OCI-M1 (cell line): ENCODE measurements at places on chromosomes 4 and X.

GRCh38 chr4:71553605-71554004 lies 214.8 kb downstream of the SLC4A4 start:
- peak; percentile 50 for DNase-seq

DNA sequence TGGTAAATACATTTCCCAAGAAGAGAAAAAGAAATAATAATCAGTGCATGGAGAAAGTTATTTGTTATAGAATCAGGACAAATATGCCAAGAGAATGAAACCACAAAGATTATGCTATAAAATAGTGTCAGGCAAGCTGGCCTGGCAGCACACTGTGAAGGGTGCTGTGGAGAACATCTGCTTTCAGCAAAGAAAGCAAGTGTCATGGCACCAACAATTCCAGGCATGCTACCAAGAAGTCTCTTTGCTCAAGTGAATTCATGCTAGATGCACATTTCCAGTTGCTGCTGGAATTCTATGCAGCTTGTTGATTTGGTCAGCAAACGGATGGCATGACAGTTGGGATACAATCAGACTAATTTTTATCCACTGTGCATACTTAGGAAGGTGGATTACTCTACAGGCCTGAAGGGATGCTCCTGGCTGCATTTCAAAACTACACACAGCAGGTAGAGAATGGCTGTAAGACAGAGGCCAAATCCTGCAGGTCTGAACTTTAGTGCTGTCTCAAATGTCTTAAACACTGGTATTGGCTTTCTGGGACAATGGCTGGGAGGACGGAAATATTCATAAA lies 154.6 kb upstream of the FAT1 start:
- DNase-seq = no peak

GRCh38 chrX:53281963-53282695 lies 745 bp upstream of the IQSEC2 start:
- no peak for DNase-seq

DNA sequence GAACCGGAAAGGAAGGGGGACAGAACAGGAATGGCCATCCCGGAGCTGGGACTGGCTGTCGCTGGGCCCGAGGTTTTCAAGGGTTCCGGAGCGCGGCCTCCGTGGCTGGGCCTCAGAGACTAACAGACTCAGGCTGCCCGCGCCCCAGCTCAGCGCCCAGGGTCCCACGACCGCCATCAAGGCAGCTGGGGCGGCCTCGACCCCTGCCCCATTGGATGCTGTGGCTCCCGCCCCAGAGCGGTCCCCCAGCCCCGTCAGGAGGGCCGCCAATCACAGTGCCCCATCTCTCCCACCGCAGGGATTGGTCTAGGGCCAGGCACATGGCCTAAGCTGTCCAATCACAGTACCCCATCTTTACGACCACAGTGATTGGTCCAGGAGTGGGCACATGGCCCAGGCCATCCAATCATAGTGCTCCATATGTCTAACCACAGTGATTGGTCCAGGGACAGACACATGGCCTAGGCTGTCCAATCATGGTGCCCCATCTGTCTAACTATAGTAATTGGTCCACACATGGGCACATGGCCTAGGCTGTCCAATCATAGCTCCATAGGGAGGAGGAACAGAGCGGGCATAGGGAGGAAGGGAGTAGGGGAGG lies 105.3 kb upstream of the NKX1-1 start:
- peak; percentile 36 for DNase-seq

DNA sequence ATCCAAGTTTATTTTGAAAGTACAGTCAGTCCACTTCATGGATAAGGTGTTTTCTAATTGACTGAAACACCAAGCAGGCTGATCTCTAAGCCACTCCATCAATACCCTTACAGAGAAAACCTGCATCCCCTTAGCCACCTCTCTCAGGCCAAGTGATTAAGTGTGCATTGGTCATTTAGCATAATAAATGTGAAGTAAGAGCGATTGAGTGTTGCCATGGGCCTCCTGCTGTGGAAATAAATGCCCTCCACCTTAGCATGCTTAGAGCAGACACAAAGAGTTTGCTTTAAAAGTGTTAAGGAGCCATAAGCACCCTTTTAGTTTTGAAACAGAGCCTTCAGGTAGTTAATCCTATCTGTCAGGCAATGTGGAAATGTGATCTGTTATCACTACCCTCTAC lies 386.5 kb downstream of the GPAT3 start:
- no peak for DNase-seq

DNA sequence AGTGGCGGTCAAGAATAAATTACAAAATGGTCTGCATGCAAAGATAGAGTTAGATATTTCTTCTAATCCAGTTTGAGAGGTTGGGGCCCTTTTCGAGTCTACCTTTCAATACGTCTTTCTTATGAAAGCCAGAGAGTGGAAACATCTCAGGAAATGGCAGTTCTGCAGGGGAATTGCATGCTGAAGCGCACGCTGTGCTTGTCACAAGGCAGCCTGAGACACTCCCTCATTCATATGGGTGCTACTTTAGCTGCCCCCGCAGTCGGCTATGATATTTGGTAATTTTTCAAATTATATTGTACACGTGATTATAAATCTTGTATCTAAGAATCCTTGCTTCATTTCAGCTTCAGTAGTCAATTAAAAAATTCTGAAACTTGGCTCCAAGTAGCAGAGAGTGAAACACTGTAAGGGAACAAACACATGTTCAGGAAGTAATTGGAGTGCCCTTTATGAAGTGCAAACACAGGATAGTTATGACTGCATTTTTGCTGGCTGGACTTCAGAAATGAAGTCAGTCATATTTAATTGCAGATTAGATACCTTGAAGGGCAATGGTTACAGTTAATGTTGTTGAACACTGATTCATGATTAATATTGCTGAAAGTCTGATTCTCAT lies 145.5 kb upstream of the NAP1L5 start:
- no peak for DNase-seq

DNA sequence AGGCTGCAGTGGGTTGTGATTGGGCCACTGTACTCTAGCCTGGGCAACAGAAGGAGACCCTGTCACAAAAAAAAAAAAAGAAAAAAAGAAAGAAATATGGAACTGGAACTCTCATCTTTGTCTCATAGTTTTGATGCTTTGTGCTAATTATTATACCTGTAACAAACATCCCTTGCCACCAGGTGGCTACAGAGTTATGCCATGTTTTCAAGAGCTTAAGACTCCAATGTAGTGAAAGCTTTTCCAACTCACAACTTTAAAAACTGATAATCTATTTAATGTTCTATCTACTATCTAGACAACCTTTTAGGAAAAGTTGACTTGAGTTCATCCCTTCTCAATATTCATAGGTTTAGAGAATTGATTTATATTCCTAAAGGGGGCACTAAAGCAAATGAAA lies 42.4 kb downstream of the HTR2C start:
- peak; percentile 0 for DNase-seq

DNA sequence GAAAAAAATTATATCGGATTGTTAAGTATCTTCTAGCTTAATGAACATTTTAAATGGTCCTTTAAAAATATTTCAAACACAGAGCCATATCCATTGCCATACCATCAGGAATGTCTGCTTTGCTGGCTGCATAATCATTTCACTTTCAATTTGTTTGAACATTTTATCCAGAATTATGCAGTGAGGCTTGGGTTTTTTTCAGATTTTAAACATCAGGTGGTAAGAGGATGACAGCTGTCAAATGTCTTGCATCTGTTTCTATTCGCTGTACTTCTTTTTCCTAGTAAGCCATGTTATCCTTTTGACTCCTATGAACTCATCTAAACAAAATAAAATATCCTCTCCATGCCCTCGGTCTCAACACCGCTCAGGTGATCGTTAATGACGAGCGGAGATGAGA lies 802 bp downstream of the RFC1 start:
- no peak for DNase-seq

GRCh38 chr4:113311047-113311446 lies 261.6 kb downstream of the ANK2 start:
- DNase-seq = no peak

DNA sequence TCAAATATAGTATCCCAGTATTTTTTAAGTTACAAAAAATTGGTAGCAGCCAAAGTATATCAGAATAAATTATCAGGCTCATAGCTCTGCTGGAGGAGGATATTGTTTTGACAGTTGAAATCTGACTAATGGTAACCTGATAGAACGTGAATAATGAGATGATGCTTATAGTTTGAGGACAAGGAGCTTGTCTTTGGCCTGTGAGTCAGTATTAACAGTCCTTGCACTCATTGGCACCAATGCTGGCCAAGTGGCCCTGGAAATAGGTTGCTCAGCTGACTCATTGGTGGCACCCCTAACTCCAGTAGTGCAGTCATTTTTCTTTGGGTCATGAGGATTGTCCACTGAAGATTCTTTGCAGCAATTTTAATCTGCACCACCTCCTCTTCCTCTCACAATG lies 203.3 kb upstream of the JADE1 start:
- no peak for DNase-seq

DNA sequence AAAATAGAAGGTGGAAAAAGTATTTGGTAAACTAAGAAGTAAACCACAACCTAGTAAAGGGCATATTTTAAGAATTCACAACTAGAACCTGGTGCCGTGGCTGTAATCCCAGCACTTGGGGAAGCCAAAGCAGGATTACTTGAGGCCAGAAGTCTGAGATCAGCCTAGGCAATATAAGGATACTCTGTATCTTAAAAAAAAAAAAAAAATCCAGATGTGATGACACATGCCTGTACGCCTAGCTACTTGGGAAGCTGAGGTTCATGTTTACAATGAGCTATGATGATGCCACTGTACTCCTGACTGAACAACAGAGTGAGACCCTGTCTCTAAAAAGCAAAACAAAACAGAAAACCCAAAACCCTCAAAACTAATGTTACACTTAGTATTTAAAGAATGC lies 294.9 kb upstream of the ZCCHC13 start:
- no peak for DNase-seq

- DNase-seq = no peak
Measured at GRCh38 chrX:36897690-36898089, 110.5 kb upstream of the FAM47C start.

GRCh38 chr4:184349283-184350039 lies 124.9 kb downstream of the IRF2 start:
- DNase-seq = no peak
